ENCODE measurements at places on chromosomes 1 and 21.
A peak's percentile ranks its signal among the peaks of the same experiment; 100 is the strongest.

GRCh38 chr1:23178414-23178813, 9.8 kb upstream of the LUZP1 start:
- no peak for DNase-seq

- no peak for DNase-seq
Measured at GRCh38 chr1:86826856-86827255, 87.1 kb downstream of the SELENOF start.

- DNase-seq = no peak
Measured at GRCh38 chr1:28775121-28775942, 36.6 kb upstream of the OPRD1 start.

DNA sequence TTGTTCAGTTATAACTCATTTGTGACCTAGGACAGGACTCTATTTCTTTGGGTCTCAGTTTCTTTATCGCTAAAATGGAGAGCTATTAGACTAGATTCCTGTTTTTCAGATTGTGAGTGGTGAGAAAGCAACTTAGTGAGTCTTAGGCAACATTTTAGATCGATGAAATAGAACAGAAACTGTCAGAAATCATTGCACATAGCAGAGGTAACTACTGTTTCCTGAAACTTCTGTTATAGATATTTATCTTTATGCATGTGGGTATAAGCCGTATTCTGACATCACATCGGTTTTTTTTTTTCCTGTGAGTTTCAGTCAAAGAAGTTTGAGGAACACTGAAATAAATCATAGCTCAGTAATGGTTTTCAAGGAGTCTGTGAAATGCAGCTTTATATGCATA, 42.1 kb upstream of the DNAJC6 start:
- DNase-seq = no peak

DNA sequence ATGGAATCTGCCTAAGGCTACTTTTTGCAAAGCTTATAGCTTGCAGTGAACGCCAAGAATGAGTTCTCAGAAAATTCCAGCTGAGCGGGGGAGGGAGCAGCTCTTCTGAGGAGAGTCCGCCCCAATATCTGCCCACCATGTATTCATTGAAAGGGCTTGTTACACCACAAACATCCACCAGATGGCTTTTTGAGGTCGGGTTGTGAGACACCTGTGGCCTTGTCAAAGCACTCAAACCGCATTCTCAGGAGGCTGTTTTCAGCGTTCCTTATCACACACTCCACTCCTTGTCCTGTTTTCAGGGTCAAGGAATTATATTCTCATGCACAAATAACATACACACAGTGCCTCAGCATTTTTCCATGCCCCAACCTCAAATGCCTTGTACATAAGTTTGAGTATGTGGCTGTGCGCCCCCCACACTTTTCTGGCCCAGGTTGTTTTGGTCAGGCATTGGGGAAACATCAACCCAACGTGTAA, 3.9 kb upstream of the C4BPB start:
- no peak for DNase-seq

GRCh38 chr1:180898441-180899219, 14.1 kb upstream of the KIAA1614 start:
- no peak for DNase-seq

GRCh38 chr1:56535362-56535761, 44.0 kb downstream of the PLPP3 start:
- no peak for DNase-seq

DNA sequence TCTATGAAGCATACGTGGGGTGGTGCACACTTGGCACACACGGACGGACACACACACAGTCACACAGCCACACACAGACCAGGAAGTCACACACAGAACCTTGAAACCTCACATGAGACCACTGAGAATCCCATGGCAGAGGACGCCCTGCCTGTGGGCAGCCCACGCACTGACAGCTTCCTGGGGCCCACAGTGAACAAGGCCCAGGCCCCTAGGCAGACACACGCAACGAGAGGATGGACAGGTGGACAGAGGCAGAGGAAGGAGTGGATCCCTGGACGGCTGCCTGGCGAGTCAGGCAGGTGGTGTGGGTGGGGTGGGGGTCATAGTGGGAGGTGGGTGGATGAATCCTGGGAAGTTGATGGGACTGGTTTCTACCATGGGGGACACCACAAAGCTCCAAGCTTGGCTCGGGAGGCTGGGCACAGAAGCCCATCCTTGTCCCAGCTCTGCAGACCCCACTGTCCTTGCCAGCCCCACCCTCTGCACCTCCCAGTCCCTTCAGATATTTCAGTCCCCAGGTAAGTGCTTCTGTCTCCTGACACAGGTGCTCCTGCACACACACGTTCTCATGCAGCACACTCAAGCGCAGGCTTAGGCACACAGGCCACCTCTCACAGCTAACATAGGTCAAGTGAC, 49.1 kb downstream of the WNT9A start:
- DNase-seq = no peak

- DNase-seq = no peak
Measured at GRCh38 chr1:6003568-6004411, 11.6 kb upstream of the NPHP4 start.

DNA sequence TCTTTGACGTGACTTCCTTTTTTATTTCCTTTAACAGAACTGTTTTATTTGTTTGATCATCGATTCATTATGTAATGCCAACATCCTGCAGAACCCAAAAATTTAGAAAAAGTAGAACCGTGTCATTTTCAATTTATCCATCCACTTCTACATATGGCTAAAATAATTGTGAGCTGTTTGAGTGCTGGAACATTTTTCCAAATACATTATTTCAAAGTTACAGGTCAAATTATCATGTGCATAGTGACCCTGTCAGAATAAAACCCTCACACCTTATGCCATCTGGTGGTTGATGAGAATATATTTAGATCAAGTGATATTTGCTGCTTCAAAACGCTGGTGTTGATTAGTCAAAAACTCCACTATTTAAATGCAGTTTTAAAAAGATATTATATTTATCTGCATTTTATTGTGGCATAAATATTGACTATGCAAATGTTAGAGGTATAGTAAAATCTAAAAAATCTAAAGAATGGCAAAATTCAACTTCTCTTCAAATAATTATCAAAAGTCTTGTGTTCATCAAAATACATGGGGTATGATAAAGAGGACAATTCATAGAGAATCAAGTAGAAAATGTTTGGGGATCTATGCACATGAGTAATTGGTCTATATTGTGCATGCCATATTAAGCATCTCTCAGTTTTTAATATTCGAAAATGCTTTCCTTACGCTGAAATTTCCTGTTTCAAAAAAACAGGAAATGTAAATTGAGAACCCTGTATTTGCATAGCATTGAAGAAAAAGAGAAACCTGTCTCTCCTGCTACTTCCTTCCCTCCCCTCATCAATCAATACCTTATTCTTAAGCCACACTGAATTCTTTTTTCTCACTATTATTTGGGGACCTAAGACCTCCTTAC, 39.7 kb downstream of the UBE2U start:
- DNase-seq = no peak

DNA sequence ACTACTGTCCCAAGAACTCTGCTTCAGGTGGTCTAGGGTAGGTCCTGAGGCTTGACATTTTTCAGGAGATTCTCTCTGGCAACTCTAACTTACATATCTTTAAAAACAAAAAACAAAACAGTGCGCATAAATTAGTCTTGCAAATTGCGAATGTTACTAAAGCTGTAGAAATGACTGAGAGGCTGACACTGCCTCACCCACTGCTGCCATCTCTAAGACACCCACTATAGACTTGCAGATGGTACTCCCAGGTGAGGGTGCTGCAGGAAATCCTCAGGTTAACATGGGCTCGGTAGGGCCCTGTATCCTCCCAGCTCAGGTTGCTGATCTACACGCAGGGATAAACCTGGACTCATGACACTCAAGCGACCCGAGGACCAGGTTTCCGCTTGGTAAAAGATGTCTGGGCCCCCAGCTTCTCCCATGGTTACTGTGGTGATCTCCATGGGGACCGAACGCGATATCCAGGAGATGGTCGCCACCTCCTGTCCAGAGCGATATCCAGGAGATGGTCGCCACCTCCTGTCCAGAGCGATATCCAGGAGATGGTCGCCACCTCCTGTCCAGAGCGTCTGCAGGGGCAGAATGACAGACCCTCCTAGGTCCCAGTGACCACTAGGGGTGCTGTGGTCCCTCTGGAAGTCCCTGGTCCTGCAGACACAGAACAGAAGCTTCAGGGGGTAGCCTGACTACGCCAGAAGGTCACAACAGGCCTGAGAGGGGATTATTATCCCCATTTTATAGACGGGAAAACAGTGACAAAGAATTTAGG, 16.2 kb upstream of the LY9 start:
- DNase-seq = peak; percentile 48

GRCh38 chr21:38254970-38255369, 1.8 kb upstream of the KCNJ15 start:
- DNase-seq = no peak

GRCh38 chr1:79040424-79041082, 34.0 kb upstream of the ADGRL4 start:
- no peak for DNase-seq

GRCh38 chr1:30976143-30976542, 67.6 kb upstream of the SDC3 start:
- no peak for DNase-seq

GRCh38 chr21:15498455-15498854, 231.3 kb upstream of the USP25 start:
- no peak for DNase-seq

GRCh38 chr1:8004803-8005573, 21.1 kb downstream of the ERRFI1 start:
- DNase-seq = no peak

DNA sequence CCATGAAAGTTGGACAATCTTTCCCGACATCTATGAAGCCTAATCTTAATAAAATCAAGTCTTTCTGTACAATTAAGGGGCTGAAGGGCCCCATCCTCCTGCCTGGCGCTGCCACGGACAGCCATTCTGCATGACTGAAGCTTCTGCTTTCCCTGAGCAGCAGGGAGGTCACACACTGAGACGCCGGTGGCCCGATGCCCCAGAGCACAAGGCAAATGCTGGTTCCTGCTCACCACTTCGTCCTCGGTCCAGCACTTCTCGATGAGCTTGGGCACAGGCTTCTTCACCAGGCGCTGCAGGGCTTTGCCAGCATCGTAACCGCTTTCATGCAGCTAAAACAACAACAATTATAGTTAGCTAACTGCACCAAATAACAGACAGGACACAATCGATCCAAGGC, 147.8 kb downstream of the SLC45A1 start:
- DNase-seq = no peak

- no peak for DNase-seq
Measured at GRCh38 chr1:20047096-20047495, 22.9 kb upstream of the PLA2G5 start.

DNA sequence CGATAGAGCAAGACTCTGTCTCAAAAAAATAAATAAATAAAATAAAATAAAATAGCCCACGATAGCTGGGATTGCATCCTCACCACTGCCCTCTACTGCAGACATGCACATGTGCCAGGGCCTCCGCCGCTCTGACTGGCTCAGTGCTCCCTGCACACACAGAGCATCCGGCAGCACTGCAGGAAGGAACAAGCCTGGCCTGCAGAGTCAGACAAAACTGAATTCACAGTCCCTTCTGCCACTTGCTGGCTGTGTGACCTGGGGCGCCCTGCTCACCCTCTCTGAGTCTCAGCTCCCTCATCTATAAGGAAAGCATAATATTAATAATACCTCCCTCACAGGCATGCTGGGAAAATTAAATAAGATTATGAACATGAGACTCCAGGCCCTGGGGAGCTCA, 35.4 kb downstream of the CSMD2 start:
- DNase-seq = no peak

GRCh38 chr1:58431901-58432620, 114.5 kb downstream of the OMA1 start:
- no peak for DNase-seq

DNA sequence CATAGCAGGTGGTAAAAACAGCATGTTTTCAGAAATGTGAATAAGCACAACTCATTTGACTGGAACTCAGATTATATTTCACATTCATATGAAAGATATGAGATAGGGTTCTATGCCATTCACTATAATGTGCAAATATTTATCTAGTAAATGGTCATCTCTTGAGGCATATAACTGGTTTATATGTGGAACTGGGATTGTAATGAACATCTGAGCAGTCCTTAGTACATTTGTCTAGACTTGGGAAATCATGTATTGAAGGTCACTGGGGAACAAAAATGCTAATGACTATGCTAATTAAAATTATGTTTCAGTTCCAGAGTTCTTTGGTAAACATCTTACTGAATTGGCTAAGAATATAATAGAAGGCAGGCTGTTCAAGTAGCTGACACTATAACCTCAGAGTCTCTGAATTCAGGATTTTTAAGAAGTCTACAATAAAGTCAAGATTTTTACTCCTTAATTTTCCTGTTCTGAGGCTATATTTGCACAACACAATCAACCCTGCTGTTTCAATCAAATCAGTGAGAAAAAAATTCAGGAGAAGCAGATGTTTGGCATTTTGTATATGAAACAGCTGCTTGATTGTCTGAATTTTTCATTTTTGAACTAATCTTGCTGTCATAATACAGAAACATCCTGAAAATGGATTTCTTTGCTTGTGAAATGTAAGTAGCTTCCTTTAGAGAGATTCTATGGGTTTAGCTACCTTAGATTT, 244.8 kb upstream of the RGS18 start:
- no peak for DNase-seq

DNA sequence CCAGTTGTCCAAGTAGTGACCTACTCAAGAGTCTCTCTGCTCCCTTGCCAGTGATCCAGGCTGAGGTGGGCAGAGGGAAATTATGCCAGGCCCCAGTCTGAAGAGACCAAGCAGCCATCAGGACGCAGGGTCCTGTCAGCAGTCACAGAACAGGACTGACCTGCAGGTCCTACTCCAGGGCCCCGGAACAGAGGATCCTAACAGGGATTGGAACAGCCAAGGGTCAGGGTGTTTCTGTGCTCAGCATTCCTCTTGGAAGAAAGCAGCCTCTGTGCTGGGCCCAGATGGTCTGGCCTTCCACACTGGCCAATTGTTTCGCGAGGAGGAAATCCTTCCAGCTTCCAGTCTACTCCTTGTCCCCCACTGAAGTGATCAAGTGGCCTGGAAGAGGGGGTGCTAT, 41.6 kb upstream of the USP1 start:
- DNase-seq = no peak

DNA sequence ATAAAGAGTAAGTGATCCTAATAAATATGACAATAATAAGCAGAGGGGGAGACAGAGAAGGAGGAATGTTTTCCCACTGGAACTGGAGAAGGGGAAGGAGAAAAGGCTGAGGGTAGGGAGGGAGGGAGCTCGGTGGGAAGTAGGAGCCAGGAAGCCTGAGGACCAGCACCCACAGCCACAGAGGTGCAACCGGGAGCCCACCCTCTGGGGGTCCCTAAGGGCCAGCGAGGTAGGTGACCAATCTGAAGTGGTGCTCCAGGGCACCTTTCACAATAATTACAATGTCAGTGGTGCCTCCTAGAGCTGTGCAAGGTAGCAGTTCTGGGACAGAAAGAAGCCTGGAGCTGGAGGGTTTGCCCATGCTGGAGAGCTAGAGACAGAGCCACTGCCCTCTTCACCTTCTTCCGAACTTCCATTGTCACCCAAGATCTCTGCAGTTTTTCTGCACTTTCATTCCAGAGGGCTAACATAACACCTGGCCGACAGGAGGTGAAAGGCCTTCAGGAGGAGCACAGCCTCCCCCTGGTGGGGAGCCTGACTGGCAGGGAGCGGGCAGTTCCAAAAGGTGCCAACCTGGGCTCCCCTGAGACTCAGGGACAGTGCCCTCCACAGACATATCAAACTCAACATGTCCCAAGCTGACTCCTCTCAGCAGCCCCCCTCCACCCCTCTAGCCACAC, 4.1 kb upstream of the AHCYL1 start:
- DNase-seq = no peak

- DNase-seq = no peak
Measured at GRCh38 chr1:228989992-228990827, 254.9 kb downstream of the RHOU start.
